ENCODE measurements at places on chromosomes 1 and 21.
A peak's percentile ranks its signal among the peaks of the same experiment; 100 is the strongest.

DNA sequence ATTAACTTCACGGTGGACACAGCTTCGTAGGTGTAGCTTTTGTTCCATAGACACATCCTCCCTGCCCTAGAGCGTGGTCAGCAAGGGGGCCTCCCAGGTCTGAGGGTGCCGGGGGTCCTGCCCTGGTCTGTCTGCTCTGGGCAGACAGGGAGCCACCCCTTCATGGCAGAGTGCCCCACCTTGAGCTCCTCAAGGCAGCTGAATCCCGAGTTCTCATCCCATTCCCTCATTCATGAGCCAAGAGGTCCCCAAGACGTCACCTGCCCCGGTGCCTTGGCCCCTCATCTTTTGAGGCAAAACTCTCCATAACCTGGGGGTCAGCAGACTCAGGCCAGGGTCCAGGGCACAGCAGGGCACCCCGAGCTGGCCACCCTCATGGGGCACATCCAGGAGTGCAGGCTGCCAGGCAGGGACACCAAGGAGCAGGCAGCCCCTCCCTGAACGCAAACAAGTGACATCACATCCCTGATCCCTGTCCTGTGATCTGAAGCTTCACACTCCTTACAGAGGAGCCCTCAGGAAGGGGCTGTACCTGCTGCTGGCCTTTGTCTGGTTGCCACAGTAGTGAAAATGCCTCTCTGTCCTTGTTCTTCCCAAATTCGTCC, 23.3 kb downstream of the UBASH3A start:
- no peak for DNase-seq
- H3K4me3 ChIP-seq = no peak overlapping the region
- H3K4me1 ChIP-seq = peaks cover 5% of the 10 kb centered on the region
- no peak overlapping the region for H3K27ac ChIP-seq
- H3K27me3 ChIP-seq = peaks cover 7% of the 10 kb centered on the region

- no peak overlapping the region for H3K4me3 ChIP-seq
- H3K27ac ChIP-seq = no peak overlapping the region
- H3K36me3 ChIP-seq = no peaks in the 10 kb centered on the region
- H3K27me3 ChIP-seq = peaks cover 7% of the 10 kb centered on the region
- H3K4me1 ChIP-seq = peaks cover 20% of the 10 kb centered on the region
- no peak for DNase-seq
These were observed 57.2 kb downstream of the KCNN3 start for GRCh38 chr1:154812877-154813276.

DNA sequence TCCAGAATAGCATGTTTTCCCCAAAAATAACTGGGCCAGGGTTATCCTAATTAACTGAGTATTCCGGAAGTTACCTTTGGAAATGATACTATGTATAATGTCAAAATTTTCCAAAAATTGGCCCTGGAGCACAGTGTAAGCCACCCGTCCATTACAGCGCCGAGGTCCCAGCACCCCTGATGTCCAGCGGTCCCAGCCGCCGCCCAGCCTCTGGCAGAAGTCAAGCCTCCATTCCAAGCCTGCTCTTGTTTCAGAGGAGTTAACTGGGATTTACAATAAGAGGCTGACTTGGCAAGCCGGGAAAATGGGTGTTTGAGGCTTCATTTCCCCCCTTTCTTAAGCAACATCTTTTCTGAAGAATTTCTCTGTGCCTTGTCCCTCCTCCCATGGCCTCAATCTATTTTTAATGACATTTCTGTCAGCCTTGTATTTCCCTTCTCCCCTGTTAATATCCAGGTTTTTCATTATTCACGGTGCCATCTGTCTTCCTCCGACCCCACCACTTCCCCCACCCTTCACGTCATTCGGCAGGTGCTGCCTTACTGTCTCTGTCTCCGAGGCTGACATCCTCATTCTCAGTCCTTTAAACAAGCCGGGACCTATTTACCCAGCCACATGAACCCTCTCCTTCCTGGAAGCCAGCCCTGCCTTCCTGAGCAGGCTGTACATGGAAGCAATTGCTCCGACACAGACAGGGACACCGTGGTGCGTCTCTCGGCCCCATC, 490.9 kb downstream of the NPHP4 start:
- H3K36me3 ChIP-seq = peaks cover 12% of the 10 kb centered on the region
- no peaks in the 10 kb centered on the region for H3K4me1 ChIP-seq
- H3K27me3 ChIP-seq = peaks cover 8% of the 10 kb centered on the region
- no peak overlapping the region for H3K4me3 ChIP-seq
- H3K27ac ChIP-seq = no peak overlapping the region

DNA sequence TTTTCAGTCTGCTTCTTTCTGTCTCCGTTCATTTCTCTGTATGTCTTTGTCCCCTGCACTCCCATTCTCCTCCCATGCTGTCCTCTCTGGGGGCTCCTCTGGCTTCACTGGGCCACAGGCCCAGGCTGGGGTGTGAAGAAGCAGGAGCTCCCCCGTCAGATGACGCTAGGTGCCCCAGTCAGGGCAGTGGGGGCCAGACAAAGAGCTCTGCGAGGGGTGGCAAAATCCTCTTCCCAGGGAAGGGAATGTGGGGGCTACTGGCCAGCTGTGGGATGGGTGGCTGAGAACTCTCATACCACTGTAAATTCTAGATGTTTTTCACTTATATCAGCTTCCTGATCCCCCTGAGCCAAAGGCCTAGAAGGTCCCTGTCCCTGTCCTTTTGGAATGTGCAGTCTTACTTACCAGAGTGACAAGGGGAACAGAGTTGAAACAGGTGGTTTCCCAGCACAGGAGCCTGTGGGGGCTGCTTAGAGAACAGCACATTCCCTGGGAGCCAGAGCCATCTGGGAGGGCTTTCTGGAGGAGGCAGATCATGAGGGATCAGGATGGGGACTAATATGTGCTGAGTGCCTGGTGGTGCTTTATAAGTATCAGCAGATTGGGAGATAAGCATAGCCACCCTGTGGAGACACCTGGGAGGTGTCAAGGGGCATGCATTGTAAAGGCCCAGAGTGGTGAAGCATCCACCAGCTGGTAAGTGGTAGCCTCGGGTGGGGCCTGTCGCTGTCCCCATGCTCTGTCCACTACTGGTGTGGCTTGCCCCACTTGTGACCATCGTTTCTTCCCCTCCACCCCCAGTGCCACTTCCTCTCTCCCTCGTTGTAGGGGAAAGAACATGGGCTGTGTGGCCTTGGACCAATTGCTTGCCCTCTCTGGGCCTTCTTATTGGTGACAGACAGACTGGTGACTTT, 10.1 kb upstream of the PADI1 start:
- no peak overlapping the region for H3K27ac ChIP-seq
- H3K4me1 ChIP-seq = peaks cover 3% of the 10 kb centered on the region
- DNase-seq = no peak
- no peaks in the 10 kb centered on the region for H3K36me3 ChIP-seq

DNA sequence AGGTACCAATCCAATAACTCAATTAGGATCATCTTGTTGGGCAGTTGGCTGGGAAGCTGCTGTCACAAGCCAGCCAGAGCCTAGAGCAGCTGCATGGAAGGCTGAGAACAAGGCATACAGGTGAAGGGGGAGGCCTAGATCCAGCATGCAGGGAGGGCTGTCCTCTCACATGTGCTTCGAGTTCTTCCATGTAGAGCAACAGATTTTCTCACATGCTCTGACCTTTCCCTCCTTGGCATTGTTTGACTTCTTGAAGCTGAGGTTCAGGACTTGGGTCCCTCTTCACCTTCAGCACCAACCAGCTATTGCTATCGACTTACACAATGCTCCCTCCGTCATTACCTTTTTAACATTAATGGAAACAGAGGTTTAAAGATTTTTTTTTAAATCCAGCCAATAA, 257.7 kb downstream of the ATG4C start:
- H3K4me3 ChIP-seq = no peak overlapping the region
- H3K27ac ChIP-seq = no peak overlapping the region
- H3K4me1 ChIP-seq = no peaks in the 10 kb centered on the region
- no peaks in the 10 kb centered on the region for H3K27me3 ChIP-seq
- no peaks in the 10 kb centered on the region for H3K36me3 ChIP-seq
- no peak for DNase-seq

- H3K27ac ChIP-seq = no peak overlapping the region
- H3K36me3 ChIP-seq = no peaks in the 10 kb centered on the region
- no peaks in the 10 kb centered on the region for H3K4me1 ChIP-seq
- peaks cover 12% of the 10 kb centered on the region for H3K27me3 ChIP-seq
- no peak overlapping the region for H3K4me3 ChIP-seq
These were observed 30.0 kb downstream of the SLC27A3 start for GRCh38 chr1:153805042-153805745.

- no peaks in the 10 kb centered on the region for H3K4me1 ChIP-seq
- H3K27me3 ChIP-seq = no peaks in the 10 kb centered on the region
- H3K4me3 ChIP-seq = no peak overlapping the region
- no peaks in the 10 kb centered on the region for H3K36me3 ChIP-seq
- no peak overlapping the region for H3K27ac ChIP-seq
These were observed 42.1 kb upstream of the ZP4 start for GRCh38 chr1:237932816-237933215.

GRCh38 chr1:111758373-111758772, 2.7 kb downstream of the DDX20 start:
- no peak for DNase-seq
- peak overlapping the region; percentile 47 for H3K4me3 ChIP-seq
- peaks cover 10% of the 10 kb centered on the region for H3K27me3 ChIP-seq
- peaks cover 17% of the 10 kb centered on the region for H3K4me1 ChIP-seq
- H3K27ac ChIP-seq = no peak overlapping the region
- no peaks in the 10 kb centered on the region for H3K36me3 ChIP-seq

- H3K27me3 ChIP-seq = no peaks in the 10 kb centered on the region
- no peaks in the 10 kb centered on the region for H3K4me1 ChIP-seq
- H3K36me3 ChIP-seq = no peaks in the 10 kb centered on the region
These were observed at the start of gene FMO2 for GRCh38 chr1:171185091-171185490. TSS of gene FMO2 (plus strand) at chr1:171185300. CDS start at chr1:171185714, 414 bp downstream.

GRCh38 chr21:41610042-41610839, 102.3 kb upstream of the TMPRSS2 start:
- no peak overlapping the region for H3K27ac ChIP-seq
- peak; percentile 75 for DNase-seq
- H3K36me3 ChIP-seq = no peaks in the 10 kb centered on the region
- H3K4me1 ChIP-seq = peaks cover 8% of the 10 kb centered on the region
- H3K4me3 ChIP-seq = no peak overlapping the region
- H3K27me3 ChIP-seq = peaks cover 6% of the 10 kb centered on the region

DNA sequence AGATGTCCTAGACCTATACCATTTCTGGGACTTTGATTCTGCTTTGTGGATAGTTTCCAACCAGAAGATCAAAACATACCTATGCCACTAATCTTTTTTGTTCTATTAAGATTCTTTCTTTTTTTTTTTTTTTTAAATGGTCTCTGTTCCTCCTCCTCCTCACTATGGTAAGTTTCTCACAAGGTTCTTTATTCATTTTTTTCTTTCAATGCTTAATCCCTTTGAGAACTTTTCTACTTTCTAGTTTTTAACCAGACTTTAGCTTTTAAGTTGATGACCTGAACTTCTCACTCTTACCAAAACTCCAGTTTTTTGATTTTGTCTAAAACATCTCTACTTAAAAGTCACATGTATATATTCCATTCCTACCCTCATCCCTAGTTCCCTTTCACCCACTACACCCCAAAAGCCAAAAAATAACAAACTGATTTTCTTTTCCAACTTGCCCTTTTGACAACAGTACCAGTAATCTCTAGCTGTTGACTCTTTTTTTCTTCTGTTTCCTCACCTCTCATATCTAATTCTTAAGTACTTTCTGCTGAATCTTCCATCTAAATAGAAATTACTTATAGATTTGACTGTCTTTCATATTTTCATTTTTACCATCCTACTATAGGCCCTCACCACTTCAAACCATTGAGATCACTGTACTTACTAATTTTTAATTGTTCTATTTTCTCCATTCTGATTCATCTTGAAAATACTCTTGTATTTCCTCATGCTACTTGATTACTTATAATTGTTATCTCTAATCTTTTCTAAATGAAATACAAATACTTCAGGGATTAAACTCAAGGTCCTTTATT, 6.1 kb downstream of the CEPT1 start:
- no peaks in the 10 kb centered on the region for H3K36me3 ChIP-seq
- H3K4me3 ChIP-seq = no peak overlapping the region
- H3K27me3 ChIP-seq = no peaks in the 10 kb centered on the region
- DNase-seq = no peak

DNA sequence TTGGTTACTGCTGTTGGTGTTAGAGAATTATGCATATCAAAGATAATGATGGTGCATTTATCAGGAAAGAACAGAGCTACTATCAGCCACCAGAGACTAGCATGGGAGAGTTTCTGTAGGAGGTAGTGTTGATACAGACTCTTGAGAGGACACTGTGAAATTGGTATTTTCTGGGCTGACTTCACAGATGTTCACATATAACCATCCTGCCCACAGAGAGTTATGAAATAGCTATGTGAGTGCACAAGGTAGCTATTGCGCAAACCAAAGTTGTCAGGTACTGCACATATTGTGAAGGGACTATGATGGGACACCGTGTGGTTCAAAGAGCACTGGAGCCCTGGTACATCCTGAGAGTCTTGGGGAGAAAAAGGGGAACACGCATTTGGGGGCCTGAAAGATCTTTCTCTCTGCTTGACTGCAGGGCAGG, 1.4 kb upstream of the TLCD4 start:
- no peak overlapping the region for H3K27ac ChIP-seq
- no peak for DNase-seq
- no peak overlapping the region for H3K4me3 ChIP-seq

Data from glutamatergic neuron (in vitro differentiated cells).